ENCODE measurements at places on chromosomes 2 and 18.

- no peak for DNase-seq
Measured at GRCh38 chr2:240813231-240813921, 6.6 kb downstream of the KIF1A start.

GRCh38 chr2:26316041-26316440, 29.9 kb upstream of the SELENOI start:
- no peak for DNase-seq

DNA sequence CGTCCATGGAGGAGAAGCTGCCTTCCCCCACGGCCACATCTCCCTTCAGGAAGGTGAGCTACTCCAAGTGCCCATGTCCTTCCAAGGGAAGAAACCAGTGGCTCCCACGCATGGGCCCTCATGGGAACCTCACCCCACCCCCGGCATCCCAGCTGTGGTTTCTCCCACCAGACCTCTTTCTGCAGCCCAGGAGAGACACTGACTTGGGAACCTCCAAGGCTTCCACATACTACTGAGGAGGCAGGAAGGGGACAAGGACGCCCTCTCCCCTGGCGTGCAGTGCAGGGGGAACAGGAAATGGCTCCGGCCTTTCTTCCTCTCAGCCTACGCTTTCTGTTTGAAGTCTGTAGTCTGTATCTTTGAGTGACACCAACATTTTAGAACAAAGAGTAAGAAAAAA, 104.5 kb upstream of the EPC2 start:
- no peak for DNase-seq

- no peak for DNase-seq
Measured at GRCh38 chr2:2901384-2902345, 476.0 kb downstream of the EIPR1 start.

DNA sequence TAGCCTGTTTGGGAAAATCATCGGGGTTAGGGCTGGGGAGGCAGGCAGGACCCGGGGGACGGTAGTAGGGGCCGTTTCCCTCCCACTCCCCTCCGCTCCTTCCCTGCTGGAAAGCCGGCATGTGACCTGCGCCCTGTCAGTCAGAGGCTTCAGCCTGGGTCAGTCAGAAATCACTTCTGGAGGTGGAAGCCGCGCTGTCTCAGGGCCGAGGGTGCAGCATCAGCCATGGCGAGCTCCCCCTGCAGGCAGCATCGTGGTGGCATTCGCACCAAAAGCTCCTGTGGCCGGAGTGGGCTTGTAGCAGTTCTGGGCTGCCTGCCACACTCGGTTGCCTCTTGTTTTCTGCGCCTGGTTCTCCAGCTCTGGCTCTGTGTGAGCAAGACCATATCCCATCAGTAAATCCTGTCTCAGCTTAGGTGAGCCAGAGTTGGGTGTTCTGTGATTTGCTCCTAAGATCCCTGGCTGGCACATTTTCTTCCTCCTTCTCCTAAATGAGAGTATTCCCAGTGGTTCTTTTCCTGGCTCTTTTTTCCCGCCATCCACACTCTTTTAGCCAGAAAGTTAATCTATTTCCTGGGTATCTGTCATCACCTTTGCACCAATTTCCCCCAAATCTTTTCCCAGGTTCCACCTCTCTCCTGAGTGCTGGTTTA, 123.9 kb upstream of the CD302 start:
- DNase-seq: peak; percentile 13

- DNase-seq: no peak
Measured at GRCh38 chr2:207967121-207967520, 58.2 kb downstream of the PLEKHM3 start.

DNA sequence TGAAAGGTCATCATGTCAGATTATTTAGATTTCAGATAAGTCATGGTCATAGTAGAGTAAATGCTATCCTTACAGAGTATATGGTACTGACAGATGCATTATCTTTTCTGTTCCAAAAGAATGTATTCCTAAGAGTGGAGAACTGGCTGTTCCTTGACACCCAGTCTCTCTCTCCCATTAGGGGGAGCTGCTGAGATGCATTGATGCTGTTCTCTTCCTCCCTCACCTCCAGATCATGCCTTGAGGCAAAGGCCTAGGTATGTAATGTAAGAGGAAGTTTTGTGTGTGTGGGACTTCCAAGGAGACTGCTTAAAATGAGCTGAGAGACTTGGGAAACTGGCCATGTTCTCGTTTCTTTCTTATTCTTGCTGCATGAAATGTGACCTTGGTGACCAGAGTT, 979.5 kb upstream of the CELF4 start:
- peak; percentile 8 for DNase-seq

Data from prostate gland (tissue), 2 donors.